ENCODE measurements at places on chromosomes 16 and 17.

DNA sequence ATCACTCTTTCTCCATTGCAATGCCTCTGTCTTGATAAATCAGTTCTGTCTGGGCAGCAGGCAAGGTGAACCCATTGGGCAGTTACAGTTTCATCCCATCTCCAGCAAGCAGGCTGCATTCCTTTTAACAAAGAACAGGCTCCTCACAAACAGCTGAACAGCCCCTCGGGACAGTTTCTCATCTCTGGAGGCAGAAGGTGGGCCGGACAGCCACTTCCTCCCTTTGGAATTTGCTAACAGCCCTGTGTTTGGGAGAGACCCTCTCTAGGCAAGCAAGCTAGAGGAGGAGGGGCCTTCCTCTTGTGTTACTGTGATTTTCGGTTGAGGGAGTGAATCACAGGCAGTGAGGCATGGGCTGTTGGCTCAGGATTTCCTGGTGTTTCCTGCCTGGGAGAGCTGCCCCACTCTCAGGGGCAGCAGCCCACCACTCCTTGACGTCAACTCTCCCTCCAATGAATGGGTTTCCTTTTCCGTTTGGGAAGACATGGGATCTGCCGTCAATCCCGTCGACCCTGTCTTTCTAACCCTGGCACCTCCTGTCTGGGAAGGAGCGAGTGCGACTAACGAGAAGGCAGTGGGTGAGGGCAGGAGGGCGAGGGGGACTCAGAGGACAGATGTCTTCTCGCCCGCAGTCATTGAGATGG lies 3.7 kb upstream of the PGS1 start:
- no peak for DNase-seq

GRCh38 chr16:53058441-53058840 lies 3.6 kb downstream of the CHD9 start:
- no peak for DNase-seq

DNA sequence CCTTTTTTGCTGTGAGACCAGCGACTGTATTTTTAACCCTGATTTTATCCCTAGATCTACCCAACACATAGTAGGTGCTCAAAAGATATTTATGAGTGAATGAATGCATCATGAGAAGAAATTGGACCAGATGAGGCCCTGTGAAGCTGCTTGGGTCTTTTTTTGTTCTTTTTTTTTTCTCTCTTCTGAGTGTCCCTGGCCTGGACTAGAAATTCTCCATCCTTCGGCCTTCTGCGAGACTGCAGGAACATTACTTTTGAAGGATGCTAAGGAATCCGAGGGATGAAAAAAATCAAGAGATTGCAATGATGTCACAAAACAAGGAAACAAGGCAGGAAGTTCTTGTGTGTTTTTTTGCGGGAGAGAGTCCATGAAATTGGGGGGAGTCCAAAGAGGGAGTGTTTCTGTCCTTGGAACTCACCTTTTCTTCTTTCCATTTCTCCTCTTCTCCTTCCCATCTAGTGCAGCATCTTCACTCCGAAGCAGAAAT lies 560 bp upstream of the RUSF1 start:
- no peak for DNase-seq

GRCh38 chr16:89061590-89062380 lies 31.9 kb upstream of the ACSF3 start:
- DNase-seq = no peak

GRCh38 chr16:74829637-74830036 lies 55.0 kb upstream of the FA2H start:
- no peak for DNase-seq

DNA sequence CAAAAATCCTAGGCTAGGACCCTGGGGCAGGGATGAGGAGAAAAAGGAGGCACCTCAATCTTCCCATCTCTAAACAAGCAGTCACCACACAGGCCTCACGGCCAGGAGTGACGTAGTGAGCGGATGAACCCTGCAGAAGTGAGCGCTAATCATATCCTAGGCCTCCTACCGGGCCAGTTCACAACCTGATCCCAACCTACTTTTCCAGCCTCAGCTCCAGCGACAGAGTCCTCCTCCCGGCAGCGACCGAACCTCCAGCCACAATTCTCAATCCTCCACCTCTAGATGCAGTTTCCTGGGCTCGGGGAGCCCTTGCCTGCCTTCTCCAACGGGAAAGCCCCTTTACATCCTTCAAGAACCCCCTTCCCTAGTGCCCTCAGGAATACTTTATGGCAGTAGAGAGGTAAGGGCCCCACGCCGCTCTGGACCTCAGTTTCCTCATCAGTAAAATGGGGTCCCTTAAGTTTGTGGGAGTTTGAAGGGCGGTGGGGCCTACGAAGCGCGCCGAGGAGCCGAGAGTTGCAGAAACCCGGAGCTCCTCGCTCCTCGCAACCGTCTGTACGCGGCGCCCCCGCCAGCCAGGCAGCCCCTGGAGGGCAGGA lies 1.4 kb downstream of the ZNF668 start:
- no peak for DNase-seq

Data from mesothelial cell of epicardium (in vitro differentiated cells).